Lower lobe of right lung (tissue), 2 donors: ENCODE measurements at places on chromosomes 12 and 14.

DNA sequence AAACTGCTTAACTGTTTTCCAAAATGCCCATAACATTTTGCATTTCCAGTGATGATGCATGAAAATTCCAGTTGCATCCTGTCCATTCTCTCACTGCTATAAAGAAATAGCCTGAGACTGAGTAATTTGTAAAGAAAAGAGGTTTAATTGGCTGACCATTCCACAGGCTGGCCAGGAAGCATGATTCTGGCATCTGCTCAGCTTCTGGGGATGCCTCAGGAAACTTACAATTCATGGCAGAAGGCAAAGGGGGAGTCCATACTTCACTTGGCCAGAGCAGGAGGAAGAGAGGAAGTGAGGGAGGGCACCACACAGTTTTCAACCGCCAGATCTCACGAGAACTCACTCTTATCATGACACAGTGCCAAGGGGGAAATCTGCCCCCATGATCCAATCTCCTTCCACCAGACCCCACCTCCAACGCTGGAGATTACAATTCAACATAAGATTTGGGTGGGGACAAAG, 18.2 kb upstream of the CLEC2D start:
- DNase-seq = no peak

- no peak for DNase-seq
Measured at GRCh38 chr12:124658806-124659402, 91.5 kb upstream of the NCOR2 start.

- DNase-seq = no peak
Measured at GRCh38 chr12:111387747-111388323, 17.9 kb upstream of the SH2B3 start.

DNA sequence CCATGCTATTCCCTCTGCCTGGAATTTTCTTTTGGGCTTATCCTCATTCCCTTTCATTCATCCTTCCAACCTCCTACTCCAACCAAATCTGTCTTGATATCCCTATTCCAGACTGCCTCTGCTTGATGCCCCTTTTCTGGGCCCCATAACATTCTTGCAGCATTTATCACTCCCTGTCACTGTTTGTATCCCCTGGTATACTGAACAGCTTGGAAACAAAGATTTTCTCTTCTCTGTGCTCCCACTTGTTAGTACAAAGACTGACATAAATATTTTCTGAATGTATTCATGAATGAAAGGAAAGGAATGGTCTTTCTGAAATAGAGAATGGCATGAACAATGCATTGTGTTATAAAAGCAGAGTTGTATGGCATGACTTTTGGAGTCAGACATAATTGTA, 7.5 kb downstream of the IRAK4 start:
- DNase-seq = no peak

DNA sequence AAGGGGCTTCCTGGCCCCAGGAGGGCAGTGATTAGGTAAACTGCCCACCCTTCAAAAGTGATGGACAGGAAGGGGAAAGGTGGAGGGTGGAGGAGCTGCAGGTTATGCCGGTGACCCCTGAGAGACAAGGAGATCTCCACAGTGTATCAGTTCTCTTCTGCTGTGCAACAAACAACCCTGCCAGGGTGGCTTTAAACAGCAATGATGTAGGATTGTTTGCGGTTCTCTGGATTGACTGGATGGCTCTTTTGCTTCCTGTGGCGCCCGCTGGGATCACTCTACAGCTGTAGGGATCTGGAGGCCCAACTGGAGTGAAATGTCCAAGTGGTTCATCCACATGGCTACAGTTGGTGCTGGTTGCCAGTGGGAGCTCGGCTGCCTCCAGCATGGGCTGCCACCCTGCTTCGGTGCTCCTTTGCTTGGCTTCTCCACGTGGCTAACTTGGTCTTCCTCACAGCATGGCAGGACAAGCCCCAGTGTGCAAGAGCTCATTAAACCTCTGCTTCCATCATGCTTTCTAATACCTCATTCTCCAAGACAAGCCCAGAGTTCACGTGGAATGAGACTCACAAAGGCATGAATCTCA, 8.6 kb upstream of the ANKRD9 start:
- no peak for DNase-seq

DNA sequence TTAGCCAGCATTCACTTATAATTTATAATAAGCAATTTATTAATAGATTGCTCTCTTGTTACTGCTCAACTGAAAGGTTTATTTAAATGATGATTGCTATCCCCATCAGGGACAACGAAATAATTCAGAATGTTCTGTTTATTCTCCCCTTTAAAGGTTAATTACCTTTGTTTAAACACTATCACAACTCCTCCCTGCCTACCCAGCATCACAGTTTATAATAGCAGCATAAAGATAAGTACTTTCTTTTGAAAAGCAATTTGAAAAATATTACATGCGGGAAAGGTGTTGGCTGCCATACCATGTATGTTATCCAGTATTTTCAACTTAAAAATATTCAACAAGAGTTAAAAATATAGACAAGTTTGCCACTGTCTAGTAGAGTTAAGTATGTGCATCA, 30.6 kb downstream of the SCAF11 start:
- DNase-seq = no peak

DNA sequence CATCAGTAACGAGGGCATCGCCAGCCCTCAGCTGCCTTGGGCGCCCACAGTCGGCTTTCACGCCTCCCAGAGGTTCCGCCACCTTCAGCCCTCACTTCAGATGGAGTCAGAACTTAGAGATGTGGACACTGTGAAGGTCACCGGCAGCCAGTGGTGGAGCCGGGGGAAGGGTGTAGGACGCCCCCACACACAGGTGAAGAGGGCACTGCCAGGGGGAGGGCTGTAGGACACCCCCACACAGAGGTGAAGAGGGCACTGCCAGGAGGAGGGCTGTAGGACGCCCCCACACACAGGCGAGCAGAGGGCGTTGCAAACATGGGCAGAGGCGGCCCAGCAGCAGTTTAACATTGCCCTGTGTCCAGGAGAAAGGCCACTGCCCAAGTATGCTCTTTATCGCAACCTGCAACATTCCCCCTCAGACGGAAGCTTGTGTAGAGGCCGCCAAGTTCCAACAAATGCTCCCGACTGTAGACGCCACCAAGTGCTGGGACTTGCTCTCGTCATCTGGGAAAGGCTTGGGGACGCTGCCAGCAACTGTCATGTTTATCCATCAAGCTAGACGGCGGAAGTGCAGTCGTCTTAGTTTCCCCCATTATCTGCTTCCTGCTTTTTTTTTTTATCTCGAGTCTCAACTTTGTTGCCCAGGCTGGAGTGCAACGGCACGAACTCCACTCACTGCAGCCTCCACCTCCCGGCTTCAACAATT, 4.9 kb upstream of the ANKLE2 start:
- DNase-seq = peak; percentile 66

DNA sequence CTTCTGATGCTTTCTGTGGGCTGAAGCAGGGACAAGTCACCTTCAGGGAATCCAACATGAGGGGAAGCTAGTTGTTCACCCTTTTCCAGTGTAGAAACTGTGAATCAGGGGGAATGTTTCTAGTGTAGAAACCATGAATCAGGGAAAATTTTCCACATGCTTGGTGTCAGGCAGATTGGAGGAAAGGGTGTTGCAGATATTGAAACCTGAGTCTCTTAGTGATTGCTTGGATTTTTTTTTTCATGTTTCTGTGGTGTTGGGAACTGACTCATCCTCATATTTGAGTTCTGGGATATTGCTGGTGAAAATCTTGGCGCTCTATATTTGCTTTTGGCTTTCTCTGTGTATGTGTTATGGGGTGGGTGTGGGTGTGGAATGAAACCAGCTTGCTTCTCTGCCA, 144.5 kb upstream of the FBXO33 start:
- DNase-seq = no peak
